AML-193 (cell line): ENCODE measurements at places on chromosomes 1 and 21.

GRCh38 chr1:240991230-240991629 is 365.8 kb downstream of the RGS7 start:
- DNase-seq: no peak

DNA sequence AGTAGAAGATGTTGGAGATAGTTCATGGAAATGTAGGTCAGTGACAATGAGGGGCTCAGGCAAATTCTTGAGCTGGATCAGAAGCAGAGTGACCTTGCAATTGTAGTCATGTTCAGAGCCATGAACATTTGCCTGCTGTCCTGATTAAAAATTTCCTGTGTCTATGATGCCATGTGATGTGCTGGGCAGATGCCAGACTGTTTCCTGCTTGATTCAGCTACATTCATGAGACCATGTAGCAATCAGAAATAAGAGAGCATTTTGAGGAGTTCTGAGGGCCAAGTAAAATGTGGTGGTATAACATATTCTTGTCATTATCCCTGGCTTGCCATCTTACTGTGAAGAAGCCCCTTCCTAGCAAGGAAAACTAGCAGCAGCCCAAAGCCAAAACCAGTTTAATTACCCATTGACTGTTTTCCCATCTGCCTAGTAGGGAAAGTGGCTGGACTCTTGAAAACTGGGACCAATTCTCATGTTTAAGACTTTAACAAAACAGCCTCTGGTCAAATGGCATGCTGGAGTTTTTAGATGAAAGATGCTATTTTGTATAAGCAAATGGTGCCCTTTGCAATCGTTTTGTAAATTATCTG is 118.3 kb downstream of the NOS1AP start:
- no peak for DNase-seq

DNA sequence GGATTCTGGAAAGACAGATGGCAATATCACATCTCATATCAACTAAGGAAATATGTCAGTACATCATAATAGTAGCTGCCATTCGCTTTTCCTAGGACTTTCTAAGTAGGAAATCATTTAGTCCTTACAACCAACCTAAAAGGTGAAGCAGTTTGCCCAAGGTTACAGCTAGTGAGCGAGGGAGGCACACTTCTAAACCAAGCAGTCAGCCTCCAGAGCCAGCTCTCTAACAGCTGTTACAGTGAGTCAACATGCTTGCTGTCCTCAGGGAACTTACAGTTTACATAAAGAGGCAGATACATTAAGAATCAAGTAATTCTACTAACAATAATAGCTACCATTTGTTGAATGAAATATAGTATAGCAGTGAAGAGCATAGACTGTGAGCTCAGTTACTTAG is 57.1 kb downstream of the GIPC2 start:
- no peak for DNase-seq

DNA sequence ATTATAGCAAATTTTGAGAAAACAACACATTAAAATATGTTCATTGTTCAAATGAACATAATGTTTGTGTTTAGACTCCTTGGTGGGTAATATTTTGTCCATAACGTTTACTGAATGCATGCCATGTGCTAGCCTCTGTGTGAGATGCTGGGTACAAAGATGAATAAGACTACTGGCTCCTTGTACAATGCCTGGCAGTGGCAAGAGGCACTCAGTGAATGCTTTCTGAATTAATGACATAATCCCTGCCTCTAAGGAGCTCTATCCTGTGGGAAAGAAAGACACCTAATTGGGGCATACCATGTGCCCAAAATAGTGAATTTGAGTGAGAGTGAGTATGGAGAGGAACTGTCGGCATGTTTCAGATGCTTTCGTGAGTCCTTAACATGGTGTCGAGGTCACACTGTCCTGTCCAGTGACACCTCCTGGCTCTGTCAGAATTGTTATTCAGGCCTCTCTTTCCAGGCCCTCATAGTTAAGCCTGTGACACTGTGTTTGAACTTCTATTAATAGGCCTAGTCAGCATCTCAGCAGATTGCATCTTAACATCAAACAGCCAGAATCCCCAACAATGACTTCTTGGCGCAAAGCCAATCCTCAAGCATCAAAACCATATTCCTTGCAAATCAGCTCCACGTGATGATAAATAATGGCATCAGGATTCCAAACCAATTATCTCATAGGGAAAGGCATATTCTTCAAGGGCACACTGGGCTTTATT is 32.8 kb upstream of the S1PR1 start:
- DNase-seq: no peak

DNA sequence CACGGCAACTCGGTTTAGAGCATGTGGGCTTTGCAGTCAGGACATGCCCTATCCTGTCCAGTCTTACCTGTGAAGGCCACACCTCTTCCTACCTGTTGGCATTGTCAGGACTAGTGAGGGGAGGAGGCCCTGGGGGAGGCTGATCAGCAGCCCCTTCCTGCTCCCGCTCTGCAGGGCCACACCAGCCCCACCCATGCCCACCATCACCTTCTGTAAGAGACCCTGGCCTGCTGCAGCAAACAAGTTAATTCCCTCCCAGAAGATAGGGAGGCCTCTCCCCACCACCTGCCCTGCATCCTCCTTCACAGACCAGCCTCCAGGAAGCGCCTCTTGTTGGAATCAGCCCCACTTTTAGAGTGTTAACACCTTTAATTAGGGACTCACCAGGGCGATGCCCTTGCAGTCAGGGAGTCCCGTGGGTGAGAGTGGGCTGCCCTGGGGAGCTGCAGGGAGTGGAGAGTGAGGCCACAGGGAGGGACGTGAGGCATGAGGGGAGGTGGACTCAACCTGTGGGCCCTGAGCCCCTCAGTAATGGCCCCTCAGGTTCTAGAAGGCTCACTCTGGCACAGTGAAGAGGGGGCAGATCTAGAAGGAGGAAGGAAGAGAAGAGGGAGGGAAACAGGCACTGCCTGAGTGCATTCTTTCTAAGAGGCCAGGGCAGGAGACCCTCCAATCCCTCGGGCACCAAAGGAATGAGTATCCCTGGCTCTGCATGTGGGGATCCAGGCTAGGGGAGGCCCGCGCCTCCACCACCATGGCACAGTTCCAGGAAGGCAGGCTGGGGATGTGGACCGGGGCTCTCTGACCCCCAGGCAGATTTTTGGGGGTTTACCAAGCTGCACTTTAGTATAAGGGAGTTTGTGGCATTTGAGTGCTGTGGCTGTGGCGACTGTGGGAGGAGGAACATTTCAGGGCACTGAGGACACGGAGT is 8.2 kb downstream of the UMODL1 start:
- no peak for DNase-seq

GRCh38 chr1:233443040-233443760 is 115.7 kb downstream of the MAP3K21 start:
- DNase-seq: no peak

DNA sequence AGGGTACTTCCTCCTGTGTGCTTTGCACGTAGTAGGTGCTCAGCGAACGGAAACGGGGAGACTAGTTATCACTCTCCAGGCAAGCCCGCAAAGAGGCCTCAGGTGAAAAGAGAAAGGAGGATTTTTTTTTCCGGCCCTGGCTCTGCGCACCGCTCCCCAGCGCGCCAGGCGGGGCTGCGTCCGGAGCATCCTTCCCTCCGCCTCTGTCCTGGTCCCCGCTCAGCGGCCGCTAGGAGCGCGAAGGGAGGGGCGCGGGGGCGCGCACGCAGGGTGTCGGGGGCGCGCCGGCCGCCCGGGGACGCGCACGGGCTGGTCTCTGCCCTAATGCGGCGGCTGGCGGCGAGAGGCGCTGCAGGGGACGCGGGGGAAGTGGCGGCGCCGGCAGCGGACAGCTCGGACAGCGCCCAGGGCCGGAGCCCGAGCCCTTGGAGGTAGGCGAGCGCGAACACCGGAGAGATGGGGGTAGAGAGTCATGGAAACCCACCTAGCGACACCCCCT is 42.3 kb upstream of the NFASC start:
- DNase-seq: no peak

DNA sequence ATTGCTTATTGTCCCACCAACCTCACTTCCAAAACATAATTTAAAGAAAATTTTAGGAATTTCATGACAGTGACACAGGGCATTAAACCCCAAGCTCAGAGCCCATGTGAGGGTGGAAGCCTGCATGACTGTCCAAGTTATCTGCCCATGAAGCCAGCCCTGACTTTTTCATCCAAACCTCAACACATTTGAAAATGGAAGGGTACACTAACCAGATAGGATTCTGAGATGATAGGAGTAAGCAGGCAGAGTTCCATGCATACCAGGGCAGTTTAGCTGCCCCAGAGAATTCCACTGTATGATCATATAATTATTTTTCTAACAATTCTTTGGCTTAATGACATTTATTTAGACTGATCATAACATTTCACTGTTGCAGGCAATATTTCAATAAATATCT is 986.0 kb downstream of the TTLL7 start:
- no peak for DNase-seq

DNA sequence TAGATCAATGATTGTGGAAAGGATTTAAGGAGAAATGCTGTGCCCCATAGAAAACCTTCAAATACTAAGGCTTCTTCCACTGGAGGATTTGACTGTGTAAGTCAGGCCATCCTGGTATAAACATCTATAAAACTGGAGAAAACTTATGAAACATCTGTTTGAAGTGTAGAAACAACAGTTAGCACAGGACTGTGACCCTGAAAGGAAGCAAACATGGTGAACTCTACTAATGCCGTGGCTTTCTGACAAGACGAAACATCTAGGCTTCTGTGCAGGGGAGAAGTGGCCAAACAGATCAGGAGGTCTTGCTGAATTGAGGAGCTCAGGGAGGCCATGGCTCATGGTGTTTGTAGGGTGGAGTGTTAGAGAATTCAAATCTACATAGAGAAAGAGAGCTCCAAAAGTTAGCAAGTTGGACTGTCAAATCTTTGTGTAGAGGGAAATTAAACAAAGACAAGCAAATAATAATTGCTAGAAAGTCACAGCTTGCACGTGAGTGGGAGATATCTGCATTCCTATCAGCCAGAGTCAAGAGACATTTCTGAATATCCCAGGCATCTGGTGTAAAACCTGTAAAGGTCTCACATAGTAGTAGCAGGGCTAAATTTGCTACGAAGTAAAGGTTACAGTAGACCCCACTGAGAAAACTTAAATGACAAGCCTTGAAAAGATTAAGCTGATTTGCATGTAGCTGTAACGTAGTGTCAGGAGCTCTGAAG is 566.8 kb upstream of the B3GALT2 start:
- DNase-seq: no peak

- DNase-seq: no peak
Observed at GRCh38 chr1:39524171-39524570, 32.7 kb downstream of the BMP8A start.

DNA sequence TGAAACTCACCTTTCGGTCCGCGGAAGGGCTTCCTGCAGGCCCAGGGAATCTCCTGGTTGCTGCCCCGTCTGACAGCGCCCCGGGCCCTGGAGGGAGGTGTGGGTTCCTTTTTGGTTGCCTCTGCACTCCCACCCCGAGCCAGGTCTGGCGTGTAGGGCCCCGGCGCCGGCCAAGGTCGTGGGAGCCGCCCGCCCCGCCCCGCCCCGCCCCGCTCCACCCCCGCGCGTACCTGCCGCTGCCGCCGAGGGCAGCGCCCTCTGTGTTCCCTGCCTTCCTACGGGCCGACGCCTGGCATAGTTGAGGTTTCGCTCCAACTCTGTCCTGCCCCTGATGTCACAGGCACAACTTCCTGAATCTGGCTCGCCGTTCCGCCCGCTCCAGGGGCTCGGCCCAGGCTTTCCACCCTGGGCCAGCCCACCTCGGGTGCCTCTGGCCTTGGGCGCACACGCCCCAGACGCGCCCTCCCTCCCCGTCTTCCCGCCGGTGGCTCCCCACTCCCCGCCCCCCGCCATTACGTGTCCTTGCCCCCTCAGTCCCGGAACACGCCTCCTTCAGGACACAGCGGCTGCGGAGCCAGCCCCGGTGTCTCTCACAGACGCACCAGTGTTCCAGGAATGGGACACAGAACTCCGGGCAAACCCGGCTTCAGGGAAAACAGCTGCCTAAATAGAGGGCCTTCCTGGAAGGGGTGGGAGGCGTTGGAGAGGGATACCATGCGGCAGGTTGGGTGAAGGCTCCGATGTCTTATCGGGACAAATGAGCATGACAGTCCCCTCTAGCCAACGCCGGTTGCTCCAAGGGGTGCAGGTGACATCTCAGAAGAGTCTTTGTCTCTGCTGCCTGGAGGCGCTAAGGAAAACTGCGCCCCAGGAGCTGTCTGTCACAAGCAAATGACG is at the start of gene KIAA0040:
TSS of gene KIAA0040 (minus strand) at position 147 of the 897 bp plus-strand sequence. CDS start 31,763 bp downstream, outside the sequence.
- DNase-seq: no peak

GRCh38 chr21:30209601-30210000 is 6.3 kb downstream of the CLDN8 start:
- DNase-seq: no peak

DNA sequence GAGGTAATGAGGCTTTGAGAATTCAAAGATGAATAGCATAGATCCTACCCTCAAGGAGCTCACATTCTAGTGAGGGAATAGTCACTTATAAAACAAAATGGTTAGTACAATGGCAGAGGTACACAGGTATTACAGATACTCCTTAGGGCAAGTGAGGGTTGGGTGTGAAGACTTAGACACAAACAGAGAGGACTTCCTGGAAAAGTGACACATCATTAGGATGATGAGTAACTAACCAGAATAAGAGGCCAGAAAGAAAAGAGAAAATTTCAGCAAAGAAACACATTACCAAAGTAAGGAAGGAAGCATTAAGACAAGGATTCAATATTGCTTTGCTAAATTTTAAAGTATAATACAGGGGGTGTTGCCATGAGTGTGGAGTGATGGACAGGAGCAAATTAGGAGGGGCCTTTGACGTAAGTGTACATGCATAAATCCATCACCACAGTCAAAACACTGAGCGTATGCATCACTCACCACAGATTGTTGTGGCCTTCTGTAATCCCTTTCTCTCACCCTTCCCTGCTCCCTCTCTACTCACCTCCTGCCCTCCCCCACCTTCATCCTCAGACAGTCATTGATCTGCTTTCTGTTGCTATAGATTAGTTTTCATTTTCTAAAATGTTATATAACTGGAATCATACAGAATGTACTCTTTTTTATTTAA is 7.9 kb downstream of the CD53 start:
- no peak for DNase-seq

DNA sequence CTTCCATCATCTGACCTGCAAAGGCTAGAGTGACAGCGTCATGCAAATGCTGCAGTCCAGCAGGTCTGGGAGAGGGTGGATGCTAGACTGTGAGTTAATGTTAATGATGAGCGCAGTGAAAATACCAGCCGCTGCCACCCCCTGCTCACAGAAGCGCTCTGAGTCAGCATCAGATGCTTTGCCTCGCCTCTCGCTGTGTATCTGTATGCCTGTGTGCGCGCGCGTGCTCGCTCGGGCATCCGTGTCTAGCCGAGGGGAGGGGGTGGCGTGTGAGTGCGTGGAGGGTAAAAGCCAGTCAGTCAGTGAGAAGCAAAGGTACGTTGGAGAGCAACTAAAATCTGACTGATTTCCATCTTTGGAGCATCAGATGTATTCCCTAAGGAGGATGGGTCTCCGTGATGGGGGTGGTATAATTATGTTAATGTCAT is 858.7 kb downstream of the USP25 start:
- no peak for DNase-seq

GRCh38 chr1:171513743-171514142 is 28.4 kb downstream of the PRRC2C start:
- no peak for DNase-seq

DNA sequence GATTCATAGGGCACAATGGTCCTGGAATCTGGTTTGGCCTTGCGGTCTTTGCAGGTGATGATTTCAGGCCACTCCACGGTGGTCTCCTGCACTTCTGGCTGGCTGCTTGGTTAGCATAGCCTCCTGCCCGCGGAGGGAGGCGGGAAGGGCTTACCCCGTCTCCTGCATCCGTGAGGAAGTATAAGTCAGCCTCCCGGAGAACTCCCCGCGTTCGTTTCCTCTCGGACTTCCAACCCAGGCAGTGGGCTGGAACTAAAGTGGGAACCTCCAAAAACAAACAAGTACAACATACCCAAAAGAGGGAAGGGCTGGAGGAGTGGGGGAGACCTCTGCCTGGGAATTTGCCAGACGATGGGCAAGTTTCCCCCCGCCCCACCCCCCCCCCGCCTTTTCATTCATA is 939 bp upstream of the CCN1 start:
- no peak for DNase-seq
